ENCODE measurements at places on chromosomes 2 and 18. TPM values are rescaled to one million over a fixed set of nuclear protein-coding genes. Genes with fewer than 3 reads are reported as not detected.

The PDCD1 gene
- total RNA-seq: not detected

The SP9 gene
- 0.06 TPM for total RNA-seq

The TSHZ1 gene
- 7.3 TPM for total RNA-seq

The SH3BP4 gene
- total RNA-seq: 53.3 TPM

The RFTN2 gene
- total RNA-seq: 0.40 TPM

The DCDC2C gene
- not detected for total RNA-seq

The C2orf92 gene
- 0.80 TPM for total RNA-seq

The PAX8 gene
- total RNA-seq: 2.3 TPM

The GREB1 gene
- 0.57 TPM for total RNA-seq

The SOCS6 gene
- 21.9 TPM for total RNA-seq

The ACAA2 gene
- total RNA-seq: 80.1 TPM

The RPRM gene
- total RNA-seq: not detected

The ITPRIPL1 gene
- total RNA-seq: 0.83 TPM

The DYNC2LI1 gene
- total RNA-seq: 20.9 TPM

The SULT1C4 gene
- not detected for total RNA-seq
